ENCODE measurements at places on chromosomes 11 and 22.

- DNase-seq = no peak
Observed at GRCh38 chr22:42585096-42585495, 29.6 kb downstream of the POLDIP3 start.

DNA sequence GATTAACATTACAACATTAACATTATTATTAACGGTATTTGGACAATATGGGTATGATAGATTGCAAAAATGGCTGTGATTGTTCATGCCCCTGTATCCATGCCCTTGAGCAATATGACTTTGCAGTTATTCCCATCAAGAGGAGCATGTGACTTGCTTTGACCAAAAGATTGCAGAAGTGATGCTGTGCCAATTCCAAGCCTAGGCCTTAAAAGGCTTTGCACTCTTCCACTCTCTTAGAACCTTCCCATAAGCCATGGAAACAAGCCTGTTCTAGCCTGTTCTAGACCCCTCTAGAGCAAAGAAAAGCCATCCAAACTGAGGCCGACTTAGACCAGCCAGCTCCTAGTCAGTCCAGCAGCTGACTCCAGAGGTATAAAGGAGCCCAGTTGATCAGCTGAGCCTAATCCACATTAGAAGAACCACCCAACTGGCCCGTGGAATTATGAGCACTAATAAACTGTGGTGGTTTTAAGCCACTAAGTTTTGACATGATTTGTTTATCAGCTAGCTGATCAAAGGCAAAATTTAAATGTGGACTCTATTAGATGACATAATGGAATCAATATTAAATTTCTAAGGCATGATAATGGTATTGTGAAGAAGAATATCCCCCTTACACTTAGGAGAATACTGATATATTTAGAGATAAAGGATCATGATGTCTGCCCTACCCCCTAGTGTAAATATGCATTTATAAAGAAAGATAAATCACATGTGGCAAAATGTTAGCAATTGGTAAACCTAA, 28.6 kb downstream of the RAB30 start:
- no peak for DNase-seq

- no peak for DNase-seq
Observed at GRCh38 chr11:34250732-34251588, 106.8 kb downstream of the ABTB2 start.

DNA sequence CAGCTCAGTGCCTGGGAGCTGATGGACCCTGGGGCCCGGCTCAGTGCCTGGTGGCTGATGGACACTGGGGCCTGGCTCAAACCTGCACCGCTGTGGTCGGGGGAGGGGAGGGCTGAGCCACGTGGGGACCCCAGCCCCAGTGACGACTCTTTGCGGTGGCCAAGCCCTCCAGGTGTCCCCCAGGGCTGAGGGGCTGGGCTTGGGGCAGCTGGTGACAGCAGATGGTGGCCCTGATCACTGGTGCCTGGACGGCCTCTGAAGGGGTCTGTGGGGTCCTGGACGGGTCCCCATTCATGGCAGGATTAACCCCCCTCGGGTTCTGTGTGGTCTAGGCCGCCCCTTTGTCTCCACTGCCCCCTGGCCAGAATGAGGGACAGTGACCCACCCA, 3.4 kb upstream of the MUC5B start:
- no peak for DNase-seq

DNA sequence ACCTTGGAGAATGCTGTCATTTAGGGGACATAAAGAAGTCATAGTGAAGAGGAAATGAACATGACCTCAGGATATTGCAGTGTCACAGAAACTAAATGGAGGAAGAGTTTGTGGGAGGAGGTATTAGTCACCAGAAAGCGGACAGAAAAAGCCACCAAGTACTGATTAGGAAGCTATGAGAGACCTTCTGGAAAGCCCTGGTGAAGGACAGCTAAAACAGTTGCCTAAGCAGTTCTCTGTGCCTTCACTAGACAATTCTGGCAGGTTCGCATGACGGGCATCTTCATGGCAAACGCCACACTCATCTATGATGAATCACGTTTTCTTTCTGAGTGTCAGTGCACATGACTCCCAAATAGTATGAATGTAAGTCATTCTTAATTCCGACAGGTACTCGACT, 325.8 kb downstream of the C11orf87 start:
- peak; percentile 86 for DNase-seq

GRCh38 chr11:108221371-108221770, 1.1 kb downstream of the NPAT start:
- DNase-seq = no peak

All from AML-193 (cell line).